Smooth muscle cell of trachea (primary cell): ENCODE measurements at places on chromosomes 12 and 14. TPM values are rescaled to one million over a fixed set of nuclear protein-coding genes. Genes with fewer than 3 reads are reported as not detected.

Gene POTEM
- not detected in 2 replicates for total RNA-seq

Gene ERO1A
- 104 and 106 TPM in 2 replicates for total RNA-seq

Gene PRB2
- not detected in 2 replicates for total RNA-seq

Gene EML5
- 0.44 and 0.50 TPM in 2 replicates for total RNA-seq

Gene CELA1
- not detected in 2 replicates for total RNA-seq

Gene CPNE6
- not detected in 2 replicates for total RNA-seq

Gene OR4K13
- total RNA-seq, result not detected in 2 replicates

Gene AQP2
- total RNA-seq, result not detected in 2 replicates

Gene RPL10L
- not detected in 2 replicates for total RNA-seq

Gene HOXC6
- total RNA-seq, result under 0.01 TPM in 2 replicates

Gene LRRC9
- total RNA-seq, result not detected in 2 replicates

Gene RNASE3
- total RNA-seq, result not detected in 2 replicates

Gene RPGRIP1
- total RNA-seq, result not detected in 2 replicates

Gene TAS2R31
- total RNA-seq, result 5.1 and 9.2 TPM in 2 replicates

Gene P2RX2
- total RNA-seq, result not detected in 2 replicates

Gene SPX
- total RNA-seq, result 0.50 TPM in 1 of 2 replicates, not detected in the other

Gene PARPBP
- 4.8 and 23.6 TPM in 2 replicates for total RNA-seq

Gene OLR1
- under 0.01 TPM in 1 of 2 replicates, not detected in the other for total RNA-seq

Gene MYF5
- not detected in 2 replicates for total RNA-seq

Gene SLCO1B3
- not detected in 2 replicates for total RNA-seq

Gene CBLN3
- 4.1 and 11.4 TPM in 2 replicates for total RNA-seq

Gene PYGL
- total RNA-seq, result 63.3 and 90.3 TPM in 2 replicates
